ENCODE measurements at places on chromosomes 7 and 10. TPM values are rescaled to one million over a fixed set of nuclear protein-coding genes. Genes with fewer than 3 reads are reported as not detected.

DYDC2 gene
- total RNA-seq = not detected

TMEM213 gene
- not detected for total RNA-seq

FOXI2 gene
- total RNA-seq = not detected

AOAH gene
- total RNA-seq = 1.9 TPM

PRF1 gene
- total RNA-seq = 4.3 TPM

DNA sequence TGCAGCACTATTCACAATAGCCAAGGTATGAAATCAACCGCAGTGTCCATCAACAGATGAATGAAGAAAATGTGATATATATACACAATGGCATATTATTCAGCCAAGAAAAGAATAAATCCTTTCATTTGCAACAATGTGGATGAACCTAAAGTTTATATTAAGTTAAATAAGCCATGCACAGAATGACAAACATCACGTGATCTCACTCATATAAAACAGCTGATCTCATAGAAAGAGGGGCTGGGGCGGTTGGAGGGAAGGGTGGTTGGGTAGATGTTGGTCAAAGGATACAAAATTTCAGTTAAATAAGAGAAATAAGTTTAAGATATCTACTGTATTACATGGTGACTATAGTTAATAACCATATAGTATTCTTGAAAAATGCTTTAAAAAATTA, 502.1 kb downstream of the KCNMA1 start:
- DNase-seq = no peak

- no peak for DNase-seq
These were observed 74.7 kb upstream of the SEPHS1 start for GRCh38 chr10:13422800-13423199.

GRCh38 chr10:7192831-7193361, 217.9 kb downstream of the SFMBT2 start:
- no peak for DNase-seq

GRCh38 chr10:4701016-4701415, 125.0 kb upstream of the AKR1E2 start:
- DNase-seq = no peak

DNA sequence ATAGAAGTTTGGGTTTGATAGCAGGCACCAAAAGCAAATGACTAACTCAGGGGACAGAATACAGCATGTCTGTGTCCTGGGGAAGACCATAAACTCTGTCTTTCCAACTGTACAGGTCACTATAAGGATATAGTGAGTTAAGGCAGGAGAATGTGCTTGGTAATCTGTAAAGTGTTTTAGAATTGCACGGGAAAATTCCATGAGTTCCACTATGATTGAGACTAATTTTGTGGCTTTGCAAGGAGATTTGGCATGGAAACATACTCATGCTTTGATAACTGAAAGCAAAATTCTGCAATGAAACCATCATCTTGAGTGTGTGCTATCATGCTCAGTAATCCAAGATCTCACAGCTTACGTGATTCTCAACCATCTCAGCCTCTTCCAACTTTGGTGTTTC, 152.6 kb downstream of the PKD1L1 start:
- DNase-seq = no peak

- DNase-seq = no peak
These were observed 96.8 kb downstream of the ELAPOR2 start for GRCh38 chr7:86962623-86963022.

GRCh38 chr10:119967066-119967465, 74.5 kb downstream of the SEC23IP start:
- no peak for DNase-seq

Measured in Right ventricle myocardium inferior (tissue), 1 donor.